Left ventricle myocardium inferior (tissue), 1 donor: ENCODE measurements at places on chromosomes 4 and X. TPM values are rescaled to one million over a fixed set of nuclear protein-coding genes. Genes with fewer than 3 reads are reported as not detected.

- no peak for DNase-seq
Measured at GRCh38 chr4:159444678-159445077, 341.8 kb downstream of the RAPGEF2 start.

- DNase-seq = no peak
Measured at GRCh38 chr4:21374641-21375368, 573.8 kb downstream of the KCNIP4 start.

GRCh38 chr4:177339477-177340374 is 30.1 kb downstream of the NEIL3 start:
- DNase-seq = no peak

RS1 gene
- not detected for total RNA-seq

CFI gene
- total RNA-seq = 6.8 TPM

FGG gene
- total RNA-seq = not detected

ASB12 gene
- 4.3 TPM for total RNA-seq
